ENCODE measurements at places on chromosomes 13 and 19. TPM values are rescaled to one million over a fixed set of nuclear protein-coding genes. Genes with fewer than 3 reads are reported as not detected.

The SYNE4 gene
- total RNA-seq: 0.28 TPM

The ZIC2 gene
- not detected for total RNA-seq

The BORCS8 gene
- total RNA-seq: 24.7 TPM

The KLK12 gene
- not detected for total RNA-seq

The TMEM145 gene
- under 0.01 TPM for total RNA-seq

All from regular cardiac myocyte (primary cell).